ENCODE measurements at places on chromosomes 7 and 10.

GRCh38 chr7:50156163-50156562 lies 63.1 kb upstream of the ZPBP start:
- no peak for DNase-seq

- DNase-seq: no peak
These were observed 33.1 kb upstream of the RPA3 start for GRCh38 chr7:7751243-7752092.

- DNase-seq: no peak
These were observed 152.5 kb upstream of the ZMIZ1 start for GRCh38 chr10:78916227-78916626.

- DNase-seq: peak; percentile 59
These were observed 235.7 kb downstream of the AGMO start for GRCh38 chr7:15326044-15326644.

DNA sequence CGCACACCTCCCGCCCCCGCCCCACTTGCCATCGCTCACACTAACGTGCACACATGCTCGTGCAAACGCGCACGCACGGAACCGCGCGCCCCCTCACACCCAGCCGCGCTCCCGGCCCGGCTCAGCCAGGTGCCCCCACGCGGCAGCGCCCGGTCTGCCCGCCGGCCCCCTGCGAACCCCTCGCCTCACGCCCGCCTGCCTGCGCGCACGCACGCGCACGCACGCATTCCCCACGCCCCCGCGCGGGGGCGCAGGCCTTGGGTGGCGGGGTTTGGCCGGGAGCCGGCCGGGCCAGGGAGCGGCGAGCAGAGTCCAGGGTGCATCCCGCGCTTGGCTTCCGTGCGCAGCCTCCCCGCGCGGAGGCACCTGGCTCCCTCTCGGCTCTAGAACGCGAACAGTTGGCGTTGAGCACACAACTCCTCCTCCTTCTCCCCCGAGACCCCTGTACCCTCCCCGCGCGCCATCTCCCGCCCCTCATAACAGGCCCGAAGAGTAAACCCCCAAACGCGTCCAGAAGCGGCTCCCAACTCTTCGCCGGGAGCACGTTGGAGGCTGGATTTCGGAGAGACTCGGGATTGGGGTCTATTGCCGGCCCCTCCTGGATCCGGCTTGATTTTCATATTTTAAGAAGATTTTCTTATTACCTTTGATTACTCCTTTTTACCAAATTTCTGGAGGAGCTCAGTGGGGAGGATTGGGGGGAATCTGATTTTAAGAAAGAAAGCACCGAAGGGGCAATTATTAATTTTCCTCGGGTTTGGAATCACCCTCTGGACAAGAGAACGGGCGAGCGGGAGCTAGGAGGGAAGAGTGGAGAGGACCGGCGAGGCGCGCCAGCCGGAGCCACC lies 527 bp upstream of the SORCS3 start:
- no peak for DNase-seq

GRCh38 chr10:132601567-132601966 lies 64.0 kb downstream of the INPP5A start:
- DNase-seq: no peak

GRCh38 chr7:108313086-108313485 lies 143.2 kb downstream of the NRCAM start:
- DNase-seq: no peak

GRCh38 chr10:58436071-58436470 lies 50.9 kb downstream of the TFAM start:
- DNase-seq: peak; percentile 24

DNA sequence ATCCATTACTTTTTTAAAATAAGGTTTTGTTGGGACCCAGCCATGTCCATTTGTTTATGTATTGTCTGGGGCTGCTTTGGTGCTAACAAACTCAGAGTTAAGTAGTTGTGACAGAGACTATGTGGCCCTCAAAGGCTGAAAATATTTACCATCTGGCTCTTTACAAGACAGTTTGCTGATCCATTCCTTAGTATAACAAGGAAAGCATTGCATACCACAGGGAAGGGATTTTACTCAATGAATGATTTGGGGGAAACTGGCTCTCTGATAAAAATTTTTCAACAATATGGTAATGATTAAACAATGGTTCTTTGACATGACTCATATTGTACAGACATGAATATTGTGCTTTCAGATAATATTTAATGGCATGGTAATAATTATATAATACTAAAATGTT lies 738.1 kb downstream of the KCNMA1 start:
- peak; percentile 27 for DNase-seq

GRCh38 chr7:144391823-144392255 lies 11.7 kb downstream of the NOBOX start:
- peak; percentile 70 for DNase-seq

GRCh38 chr7:8128449-8129317 lies 133.3 kb downstream of the ICA1 start:
- no peak for DNase-seq

DNA sequence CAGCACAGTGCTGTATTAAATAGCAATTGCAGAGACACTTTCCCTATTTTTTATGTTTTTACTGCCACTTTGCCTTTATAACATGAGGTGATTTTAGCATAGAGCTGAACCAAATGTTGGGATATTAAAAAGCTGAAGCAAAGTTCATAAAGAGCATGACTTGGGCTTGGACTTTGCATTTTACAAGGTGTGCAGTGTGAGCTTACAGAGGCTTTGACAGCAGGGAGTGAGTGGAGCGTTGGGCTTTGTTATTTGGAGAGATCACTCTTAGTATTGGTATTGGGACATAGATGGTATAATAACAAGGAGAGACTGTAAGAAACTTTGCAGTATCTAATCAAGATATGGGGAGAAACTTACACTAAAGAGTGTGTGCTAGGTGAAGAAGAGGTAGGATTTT lies 449.1 kb downstream of the AUTS2 start:
- no peak for DNase-seq

DNA sequence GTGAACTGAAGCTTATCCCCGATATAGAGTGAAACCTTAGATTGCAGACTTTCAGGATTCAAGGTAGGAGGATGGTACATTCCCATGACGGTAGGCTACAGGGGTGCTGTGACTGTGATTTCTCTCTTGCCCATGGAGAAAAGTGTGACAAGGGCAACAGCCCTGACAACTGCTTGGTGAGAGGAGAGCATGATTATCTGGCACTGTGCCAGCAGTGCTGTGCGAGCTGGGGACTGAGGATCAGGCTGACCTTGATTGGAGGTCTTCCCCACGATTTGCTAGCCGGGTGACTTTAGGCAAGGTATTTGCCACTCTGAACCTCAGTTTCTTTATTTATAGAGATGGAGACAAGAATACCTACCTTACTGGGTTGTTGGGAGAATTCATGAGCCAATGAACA lies 229.5 kb downstream of the PTEN start:
- no peak for DNase-seq

DNA sequence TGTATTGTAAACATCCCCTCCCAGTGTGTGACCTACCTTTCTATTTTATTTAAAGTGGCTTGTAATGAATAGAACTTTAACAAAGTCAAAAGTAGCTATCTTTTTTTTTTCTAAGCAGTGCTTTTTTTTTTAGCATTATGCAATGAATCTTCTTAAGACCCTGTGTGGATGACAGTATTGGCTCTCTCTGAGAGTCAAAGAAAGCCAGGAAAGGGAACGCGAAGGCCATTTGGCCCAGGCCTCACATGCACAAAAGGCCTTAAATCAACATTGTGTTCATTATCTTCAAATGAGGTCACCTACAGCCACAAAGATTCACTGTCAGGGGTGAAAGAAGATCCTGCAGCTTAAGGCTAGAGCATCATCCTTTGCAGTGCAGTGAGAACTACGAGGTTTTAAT lies 721.5 kb downstream of the GRID1 start:
- peak; percentile 18 for DNase-seq

GRCh38 chr10:22340329-22341189 lies 4.7 kb upstream of the SPAG6 start:
- peak; percentile 87 for DNase-seq

GRCh38 chr10:18157881-18158280 lies 17.7 kb downstream of the CACNB2 start:
- peak; percentile 94 for DNase-seq

- peak; percentile 40 for DNase-seq
These were observed 69.8 kb downstream of the DOCK4 start for GRCh38 chr7:112136271-112137008.

DNA sequence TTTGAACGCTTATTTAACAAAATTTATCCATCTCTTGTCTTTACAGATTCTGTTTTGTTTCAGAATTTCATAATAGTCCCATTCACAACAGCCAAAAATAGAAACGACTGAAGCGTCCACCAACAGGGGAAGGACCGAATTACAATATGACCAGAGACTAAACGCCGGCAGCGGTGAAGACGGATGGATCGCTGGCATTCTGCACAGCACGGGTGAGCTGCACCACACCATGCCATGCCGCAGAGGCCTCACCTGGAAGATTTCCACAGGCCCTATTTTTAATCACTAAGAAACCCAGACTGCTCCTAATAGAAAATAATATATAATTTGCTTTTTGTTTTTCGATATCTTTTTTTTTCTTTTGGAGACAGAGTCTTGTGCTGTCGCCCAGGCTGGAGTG lies 91.0 kb downstream of the ELFN1 start:
- no peak for DNase-seq

All from fibroblast of mammary gland (primary cell).